Kidney (tissue), 22 donors: ENCODE measurements at places on chromosomes 13 and 19.

DNA sequence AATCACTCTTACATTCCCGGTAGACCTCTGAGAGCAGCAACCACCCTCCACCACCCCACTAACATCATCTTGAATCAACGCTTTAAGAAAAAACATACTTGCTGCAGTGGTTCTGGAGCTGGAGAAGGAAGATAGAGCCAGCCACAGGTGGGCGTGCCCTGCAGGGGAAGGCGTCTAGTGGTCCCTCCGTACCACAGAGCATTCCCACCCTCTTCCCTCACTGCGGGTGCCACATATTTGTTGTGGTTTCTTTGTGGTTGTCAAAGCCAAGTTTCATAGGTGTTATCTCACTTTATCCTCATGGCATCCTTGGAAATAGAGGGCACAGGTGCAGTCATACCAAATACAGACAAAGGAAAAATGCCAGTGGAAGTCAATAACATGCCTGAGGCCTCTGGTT is 22.2 kb downstream of the COL4A2 start:
- DNase-seq = no peak

GRCh38 chr19:4730740-4731171 is 7.1 kb upstream of the DPP9 start:
- DNase-seq = no peak

GRCh38 chr19:18437491-18438330 is at the start of gene ISYNA1:
Gene ISYNA1, minus strand, starts transcription at chr19:18438133. Its CDS starts 154 bp downstream, at chr19:18437979.
- DNase-seq = peak; percentile 83

GRCh38 chr19:47427241-47428176 is 8.2 kb upstream of the MEIS3 start:
- DNase-seq = peak; percentile 73

GRCh38 chr19:38068826-38069225 is 155.2 kb downstream of the DPF1 start:
- DNase-seq = no peak

GRCh38 chr13:64925284-64925683 is 2304.9 kb downstream of the PCDH9 start:
- DNase-seq = peak; percentile 12

GRCh38 chr19:12090807-12091206 is 26.3 kb downstream of the ZNF844 start:
- peak; percentile 79 for DNase-seq

GRCh38 chr19:12111943-12112637 is 28.1 kb downstream of the ZNF20 start:
- DNase-seq = no peak
